ENCODE measurements at places on chromosomes 3 and 15. TPM values are rescaled to one million over a fixed set of nuclear protein-coding genes. Genes with fewer than 3 reads are reported as not detected.

DNA sequence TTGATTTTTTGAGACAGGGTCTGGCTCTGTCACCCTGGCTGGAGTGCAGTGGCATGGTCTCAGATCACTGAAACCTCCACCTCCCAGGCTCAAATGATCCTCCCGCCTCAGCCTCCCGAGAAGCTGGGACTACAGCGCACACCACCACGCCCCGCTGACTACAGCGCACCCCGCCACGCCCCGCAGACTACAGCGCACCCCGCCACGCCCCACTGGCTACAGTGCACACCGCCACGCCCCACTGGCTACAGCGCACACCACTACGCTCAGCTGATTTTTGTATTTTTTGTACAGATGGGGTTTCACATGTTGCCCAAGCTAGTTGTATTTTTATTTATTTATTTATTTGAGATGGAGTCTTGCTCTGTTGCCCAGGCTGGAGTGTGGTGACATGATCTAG, 35.6 kb downstream of the SLC51A start:
- no peak overlapping the region for H3K4me3 ChIP-seq
- H3K36me3 ChIP-seq: peaks cover 6% of the 10 kb centered on the region
- no peaks in the 10 kb centered on the region for H3K27me3 ChIP-seq
- no peak overlapping the region for H3K27ac ChIP-seq

GRCh38 chr15:66249605-66250174, 3.9 kb downstream of the MEGF11 start:
- H3K36me3 ChIP-seq: no peaks in the 10 kb centered on the region
- H3K27ac ChIP-seq: no peak overlapping the region
- peaks cover 52% of the 10 kb centered on the region for H3K27me3 ChIP-seq
- no peak for DNase-seq
- no peak overlapping the region for H3K4me3 ChIP-seq

- no peaks in the 10 kb centered on the region for H3K27me3 ChIP-seq
- no peaks in the 10 kb centered on the region for H3K36me3 ChIP-seq
- no peak overlapping the region for H3K27ac ChIP-seq
Measured at GRCh38 chr3:136802481-136802996, 16.4 kb upstream of the SLC35G2 start.

Gene RETNLB
- not detected for total RNA-seq

Gene TGM5
- total RNA-seq: not detected

GRCh38 chr3:188166441-188166840, 12.5 kb downstream of the LPP start:
- peak overlapping the region; percentile 63 for H3K4me3 ChIP-seq
- peaks cover 3% of the 10 kb centered on the region for H3K36me3 ChIP-seq
- H3K27ac ChIP-seq: peak overlapping the region; percentile 77
- DNase-seq: no peak

DNA sequence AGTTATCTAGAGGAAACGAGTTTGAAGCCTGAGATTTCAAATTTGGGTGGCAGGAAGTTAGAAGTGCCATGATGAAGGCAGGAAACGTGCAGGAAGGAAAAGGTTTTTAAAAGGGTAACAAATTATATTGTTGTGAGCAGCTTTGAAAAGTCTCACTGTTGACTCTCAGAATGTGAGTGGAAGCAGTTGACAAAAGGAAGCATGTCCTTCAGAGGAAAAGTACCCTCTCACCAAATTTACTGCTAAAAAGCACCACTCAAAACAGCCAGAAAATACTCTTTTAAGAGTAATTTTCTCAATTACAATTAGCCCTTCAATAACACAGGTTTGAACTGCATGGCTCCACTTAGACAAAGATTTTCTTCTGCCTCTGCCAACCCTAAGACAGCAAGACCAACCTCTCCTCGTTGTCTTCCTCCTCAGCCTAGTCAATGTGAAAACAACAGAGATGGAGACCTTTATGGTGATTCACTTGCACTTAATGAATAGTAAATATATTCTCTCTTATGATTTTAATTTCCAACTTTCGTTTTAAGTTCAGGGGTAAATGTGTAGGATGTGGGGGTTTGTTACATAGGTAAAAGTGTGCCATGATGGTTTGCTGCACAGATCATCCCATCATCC, 117.1 kb upstream of the LIPC start:
- H3K27me3 ChIP-seq: no peaks in the 10 kb centered on the region
- DNase-seq: no peak
- no peaks in the 10 kb centered on the region for H3K36me3 ChIP-seq
- H3K4me1 ChIP-seq: peaks cover 39% of the 10 kb centered on the region
- H3K4me3 ChIP-seq: peak overlapping the region; percentile 63
- H3K27ac ChIP-seq: peak overlapping the region; percentile 98
